ENCODE measurements at places on chromosomes 1 and 21. TPM values are rescaled to one million over a fixed set of nuclear protein-coding genes. Genes with fewer than 3 reads are reported as not detected.

EFNA3 gene
- 0.90 TPM for total RNA-seq

TTC4 gene
- total RNA-seq, result 27.1 TPM

NMNAT2 gene
- total RNA-seq, result 0.05 TPM

CHIA gene
- not detected for total RNA-seq

IQCC gene
- total RNA-seq, result 2.5 TPM

MYOG gene
- total RNA-seq, result not detected

C4BPA gene
- total RNA-seq, result not detected

BTBD8 gene
- total RNA-seq, result 1.4 TPM

OSBPL9 gene
- total RNA-seq, result 50.3 TPM

FAM167B gene
- 0.68 TPM for total RNA-seq

PARP1 gene
- 174 TPM for total RNA-seq
